ENCODE measurements at places on chromosomes 3 and 15.

GRCh38 chr15:40830884-40831283 is 2.4 kb upstream of the PPP1R14D start:
- DNase-seq: no peak

- DNase-seq: no peak
Measured at GRCh38 chr3:66490984-66491383, 9.8 kb downstream of the LRIG1 start.

DNA sequence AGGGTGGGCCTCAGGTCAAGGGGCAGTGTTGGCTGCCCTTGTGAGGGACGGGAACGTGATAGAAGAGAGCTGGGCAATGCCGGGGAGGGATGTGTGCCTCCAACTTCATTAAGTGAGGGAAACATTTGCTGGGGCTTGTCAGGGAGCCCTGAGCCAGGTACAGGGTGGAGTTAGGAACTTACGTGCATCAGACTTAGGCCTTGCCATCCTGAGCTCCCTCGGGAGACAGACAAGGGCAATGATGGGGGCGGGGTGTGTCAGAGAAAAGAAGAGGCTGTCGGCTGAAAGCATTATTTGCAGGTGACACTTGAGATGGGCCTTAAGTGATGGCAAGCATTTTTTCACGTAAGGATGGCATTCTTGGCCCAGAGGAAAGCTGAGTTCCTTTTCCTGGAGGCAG is 1.6 kb downstream of the FAM131A start:
- DNase-seq: no peak

DNA sequence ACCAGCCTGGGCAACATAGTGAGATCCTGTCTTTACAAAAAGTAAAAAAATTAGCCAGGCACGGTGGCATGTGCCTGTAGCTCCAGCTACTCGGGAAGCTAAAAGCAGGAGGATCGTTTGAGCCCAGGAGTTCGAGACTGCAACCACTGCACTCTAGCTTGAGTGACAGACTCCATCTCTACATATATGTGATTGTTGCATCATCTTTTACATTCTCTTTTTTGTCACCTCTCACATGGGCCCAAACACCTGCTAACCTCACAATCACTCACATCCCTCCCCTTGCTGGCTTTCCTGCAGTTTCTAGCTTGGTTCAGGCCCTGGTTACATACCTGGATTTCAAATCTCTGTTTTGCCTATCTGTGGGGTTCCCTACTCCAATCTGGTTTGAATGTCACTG is 19.4 kb downstream of the MYLK start:
- no peak for DNase-seq

DNA sequence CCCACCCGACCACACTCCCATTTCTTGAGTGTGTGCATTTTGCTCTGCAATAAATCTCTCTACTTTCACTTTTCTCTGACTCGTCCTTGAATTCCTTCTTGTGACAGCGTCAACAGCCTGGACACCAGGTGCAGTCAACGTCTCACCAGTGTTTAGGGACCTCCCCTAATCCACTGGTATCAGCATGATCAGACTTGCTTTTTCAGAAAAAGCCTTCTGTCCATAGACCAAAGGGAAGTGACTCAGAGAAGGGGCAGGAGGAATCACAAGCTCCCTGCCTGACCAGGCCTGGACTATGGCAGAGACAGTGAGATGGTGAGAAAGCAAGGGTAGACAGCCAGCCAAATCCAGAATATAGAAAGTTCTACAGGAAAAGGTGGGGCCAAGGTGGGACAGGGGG is 15.5 kb downstream of the CCR5 start:
- DNase-seq: no peak

- DNase-seq: peak; percentile 76
Measured at GRCh38 chr3:185983495-185984141, 45.8 kb upstream of the TRA2B start.

GRCh38 chr3:184360929-184361531 is 375 bp downstream of the CLCN2 start:
- no peak for DNase-seq

DNA sequence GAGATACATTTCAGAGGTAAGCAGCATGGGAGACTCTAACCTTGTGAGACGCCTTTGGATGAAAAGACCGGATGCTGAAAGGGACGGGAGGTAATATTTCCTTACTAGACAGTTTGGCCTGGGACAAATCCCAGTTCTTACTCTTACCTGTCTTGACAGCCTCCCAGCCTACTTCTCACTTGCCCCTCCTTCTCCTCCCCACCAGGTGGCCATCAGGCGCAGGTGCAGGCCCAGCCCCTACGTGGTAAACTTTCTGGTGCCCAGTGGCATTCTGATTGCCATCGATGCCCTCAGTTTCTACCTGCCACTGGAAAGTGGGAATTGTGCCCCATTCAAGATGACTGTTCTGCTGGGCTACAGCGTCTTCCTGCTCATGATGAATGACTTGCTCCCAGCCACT is 6.3 kb downstream of the HTR3D start:
- DNase-seq: no peak

DNA sequence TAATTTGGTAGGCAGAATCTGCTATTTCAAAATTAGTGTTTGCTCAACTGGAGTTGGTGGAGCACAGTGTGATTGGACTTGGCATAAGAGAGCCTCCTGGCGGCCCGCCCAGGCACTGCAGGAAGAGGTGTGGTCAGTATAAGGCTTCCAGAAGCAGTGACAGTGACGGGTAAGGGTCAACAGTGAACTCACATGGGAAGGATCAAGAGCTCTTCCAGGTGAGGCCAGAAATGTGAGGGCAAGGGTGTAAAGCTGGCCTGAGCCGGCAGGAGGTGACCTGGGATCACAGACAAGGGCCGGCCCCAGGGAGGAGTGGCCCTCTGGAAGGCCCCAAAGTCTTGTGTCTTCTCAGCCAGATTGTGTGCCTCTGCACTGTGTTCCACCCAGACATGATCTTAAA is 93.2 kb upstream of the RNF7 start:
- DNase-seq: peak; percentile 95

- no peak for DNase-seq
Measured at GRCh38 chr3:82561784-82562183, 800.3 kb upstream of the GBE1 start.

DNA sequence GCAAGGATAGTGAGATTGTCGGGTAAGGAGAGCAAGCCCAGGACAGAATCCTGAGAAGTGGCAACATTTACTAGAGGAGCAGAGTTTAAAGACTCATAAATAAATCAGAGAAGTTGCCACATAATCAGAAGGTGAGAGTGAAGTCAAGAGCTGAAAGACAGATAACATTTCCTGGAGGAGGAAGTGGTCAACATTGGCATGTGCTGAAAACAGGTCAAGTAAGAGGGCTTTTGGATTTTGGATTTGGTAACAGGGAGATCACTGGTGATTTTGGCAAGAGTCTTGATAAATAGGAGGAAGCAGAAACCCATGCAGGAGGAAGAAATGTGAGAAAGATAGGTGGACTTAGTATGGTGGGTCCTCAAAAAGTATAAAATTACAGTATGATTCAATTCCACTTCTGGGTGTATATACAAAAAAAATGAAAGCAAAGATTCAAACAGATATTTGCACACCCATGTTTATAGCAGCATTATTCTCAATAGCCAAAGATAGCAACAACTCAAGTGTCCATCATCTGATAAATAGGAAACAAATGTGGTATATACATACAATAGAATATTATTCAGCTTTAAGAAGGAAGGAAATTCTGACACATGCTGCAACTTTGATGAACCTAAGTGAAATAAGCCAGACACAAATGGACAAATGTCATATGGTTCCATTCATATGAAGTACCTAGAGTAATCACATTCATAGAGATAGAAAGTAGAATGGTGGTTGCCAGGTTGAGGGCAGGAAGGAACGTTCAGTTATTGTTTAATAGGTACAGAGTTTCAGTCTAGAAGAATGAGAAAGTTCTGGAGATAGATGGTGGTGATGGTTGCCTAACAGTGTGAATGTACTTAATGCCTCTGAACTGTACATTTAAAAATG is 27.3 kb upstream of the MBNL1 start:
- DNase-seq: no peak

GRCh38 chr3:100875239-100875638 is 118.0 kb downstream of the ABI3BP start:
- no peak for DNase-seq

DNA sequence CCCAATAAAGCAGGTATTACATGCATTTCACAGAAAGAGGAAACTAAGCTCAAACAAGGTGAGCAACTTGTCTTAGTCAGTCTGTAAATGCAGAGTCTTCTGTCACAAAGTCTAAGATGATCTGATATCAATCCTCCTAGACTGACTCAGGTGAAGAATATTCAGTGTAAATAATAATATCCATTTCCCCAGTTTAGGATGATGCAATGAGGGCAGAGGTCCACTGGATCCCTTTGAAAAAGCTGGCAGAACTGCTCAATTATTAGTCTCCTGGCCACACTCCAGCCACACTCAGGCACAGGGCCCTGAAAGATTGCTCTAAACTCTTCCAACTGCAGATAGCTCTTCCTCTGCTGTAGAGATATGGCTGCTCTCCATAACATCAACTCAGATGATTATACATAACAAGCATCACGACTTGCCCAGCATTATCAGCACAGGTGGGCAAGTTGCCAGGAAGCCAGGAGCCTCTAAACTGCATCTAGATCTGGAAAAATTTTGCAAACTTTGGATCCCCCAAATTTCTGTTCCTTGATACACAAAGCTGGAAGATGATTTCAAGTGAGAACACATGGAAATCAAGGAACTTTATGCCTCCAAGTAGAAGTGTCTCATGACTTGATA is 129.8 kb upstream of the CPNE4 start:
- no peak for DNase-seq

DNA sequence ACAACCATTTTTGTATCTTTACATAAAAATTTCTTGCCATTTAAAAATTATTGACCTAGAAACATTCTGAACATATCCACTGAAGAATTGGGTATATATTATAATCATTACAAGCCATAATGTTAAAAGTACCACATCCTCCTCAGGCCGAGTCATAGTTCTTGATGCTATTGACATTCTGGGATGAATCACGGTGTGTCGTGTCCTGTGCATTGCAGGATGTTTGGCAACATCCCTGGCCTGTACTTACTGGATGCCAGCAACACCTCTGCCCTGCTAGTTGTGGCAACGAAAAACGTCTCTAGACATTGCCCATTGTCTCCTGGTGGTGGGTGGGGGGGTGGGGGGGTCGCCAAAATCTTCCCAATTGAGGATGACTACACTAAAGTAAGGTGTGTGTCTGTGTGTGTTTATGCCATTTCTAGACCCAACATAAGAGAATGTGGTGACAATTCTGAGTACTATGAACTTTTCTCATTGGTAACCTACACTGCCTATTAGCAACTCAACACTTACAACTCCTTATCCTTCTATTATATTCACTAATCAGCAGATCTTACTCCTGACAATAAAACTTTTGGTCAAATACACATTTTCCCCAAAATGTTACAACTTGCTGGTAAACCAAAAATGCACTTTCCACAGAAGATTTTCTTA is 471.6 kb downstream of the FOXP1 start:
- DNase-seq: no peak

GRCh38 chr3:138642226-138642926 is 33.8 kb downstream of the FAIM start:
- no peak for DNase-seq

GRCh38 chr3:160027541-160028195 is 39.0 kb downstream of the IL12A start:
- no peak for DNase-seq

GRCh38 chr3:143955113-143955512 is 16.5 kb upstream of the DIPK2A start:
- DNase-seq: no peak

DNA sequence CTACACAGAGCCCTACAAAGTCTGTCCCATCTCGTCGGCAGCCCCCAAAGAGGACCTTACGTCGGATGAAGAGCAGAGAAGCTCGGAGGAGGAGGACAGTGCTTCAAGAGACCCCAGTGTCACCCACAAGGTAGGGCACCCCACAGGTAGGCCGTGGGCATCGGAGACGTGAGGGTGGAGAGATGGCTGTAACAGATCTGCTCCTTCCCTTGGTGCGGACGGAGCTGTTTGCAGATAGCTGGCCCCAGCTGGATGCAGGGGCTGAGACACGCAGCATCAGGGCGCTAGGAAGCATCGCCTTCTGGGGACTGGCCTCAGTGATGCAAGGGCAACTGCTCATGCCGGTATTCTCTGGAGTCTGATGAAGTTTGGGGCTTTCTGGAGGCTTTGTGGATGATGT is 45.4 kb downstream of the FGD5 start:
- DNase-seq: no peak

DNA sequence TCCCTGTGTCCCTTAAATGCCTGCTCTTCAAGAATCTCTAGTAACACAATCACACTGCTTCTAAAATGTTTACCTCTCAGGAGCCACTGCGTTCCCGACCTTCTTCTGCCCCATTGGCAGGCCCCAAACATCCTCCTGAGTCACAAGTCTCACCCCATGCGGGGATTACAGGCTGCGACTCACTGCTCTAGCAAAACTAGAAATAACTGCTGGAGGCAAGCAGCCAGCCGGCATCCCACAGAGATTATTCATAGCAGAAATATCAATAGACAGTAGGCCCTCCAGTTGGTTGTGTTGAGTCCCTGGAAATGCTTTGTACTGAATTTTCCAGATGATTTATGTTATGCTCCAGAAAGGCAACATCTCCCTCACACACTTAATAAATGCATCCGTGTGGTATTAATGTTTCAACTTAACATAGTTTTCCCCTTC is 64.8 kb downstream of the RFTN1 start:
- no peak for DNase-seq

GRCh38 chr3:150210461-150211110 is 197.5 kb upstream of the TSC22D2 start:
- no peak for DNase-seq

GRCh38 chr15:93779341-93779740 is 452.0 kb upstream of the MCTP2 start:
- no peak for DNase-seq

GRCh38 chr3:37967260-37967881 is 23.2 kb upstream of the VILL start:
- DNase-seq: no peak

DNA sequence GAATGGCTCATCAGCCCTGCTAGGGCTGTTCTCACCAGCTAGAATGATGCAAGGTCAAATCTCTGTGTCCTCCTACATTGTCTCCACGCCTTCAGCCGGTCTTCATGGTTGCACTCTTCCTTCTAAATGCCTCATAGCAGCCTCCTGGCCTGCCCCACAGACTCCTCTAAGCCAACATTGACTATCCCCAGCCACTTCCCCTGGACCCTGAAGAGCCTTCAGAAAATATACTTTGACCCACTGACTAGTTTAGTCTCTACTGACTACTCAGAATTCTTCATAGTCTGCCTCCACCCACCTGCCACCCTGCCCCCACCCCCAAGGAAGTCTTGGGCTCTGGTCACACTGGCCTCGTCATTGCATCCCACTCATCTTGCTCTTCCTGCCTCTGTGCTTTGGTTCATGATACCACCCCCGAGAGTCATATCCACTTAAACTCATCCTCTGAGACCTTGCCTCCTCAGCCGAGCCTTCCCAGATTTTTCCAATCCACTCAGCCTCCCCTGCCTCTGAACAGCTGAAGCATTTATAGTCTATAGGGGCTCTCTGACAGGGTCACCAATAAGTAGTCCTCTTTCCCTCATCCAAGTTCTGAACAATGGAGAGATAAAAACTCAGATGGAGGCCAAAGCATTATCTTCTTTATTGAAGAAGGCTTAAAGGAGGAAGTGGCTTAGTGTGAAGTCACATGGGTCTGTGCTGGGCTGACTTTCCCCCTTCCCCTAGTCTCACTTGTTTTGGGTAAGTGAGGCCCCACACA is 9.5 kb upstream of the DOCK3 start:
- DNase-seq: no peak

GRCh38 chr15:96365781-96366525 is 35.5 kb downstream of the NR2F2 start:
- peak; percentile 57 for DNase-seq

Data from Right ventricle myocardium inferior (tissue), 1 donor.